Left colon (tissue), 2 donors: ENCODE measurements at places on chromosomes 2 and 18.

DNA sequence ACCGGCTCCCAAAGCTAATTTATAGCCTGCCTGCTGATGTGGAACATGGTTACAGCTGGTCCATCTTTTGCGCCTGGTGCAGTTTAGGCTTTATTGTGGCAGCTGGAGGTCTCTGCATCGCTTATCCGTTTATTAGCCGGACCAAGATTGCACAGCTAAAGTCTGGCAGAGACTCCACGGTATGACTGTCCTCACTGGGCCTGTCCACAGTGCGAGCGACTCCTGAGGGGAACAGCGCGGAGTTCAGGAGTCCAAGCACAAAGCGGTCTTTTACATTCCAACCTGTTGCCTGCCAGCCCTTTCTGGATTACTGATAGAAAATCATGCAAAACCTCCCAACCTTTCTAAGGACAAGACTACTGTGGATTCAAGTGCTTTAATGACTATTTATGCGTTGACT is 51.4 kb downstream of the TMEM178A start:
- DNase-seq: no peak

- DNase-seq: no peak
These were observed 13.3 kb downstream of the TM4SF20 start for GRCh38 chr2:227365833-227366232.

DNA sequence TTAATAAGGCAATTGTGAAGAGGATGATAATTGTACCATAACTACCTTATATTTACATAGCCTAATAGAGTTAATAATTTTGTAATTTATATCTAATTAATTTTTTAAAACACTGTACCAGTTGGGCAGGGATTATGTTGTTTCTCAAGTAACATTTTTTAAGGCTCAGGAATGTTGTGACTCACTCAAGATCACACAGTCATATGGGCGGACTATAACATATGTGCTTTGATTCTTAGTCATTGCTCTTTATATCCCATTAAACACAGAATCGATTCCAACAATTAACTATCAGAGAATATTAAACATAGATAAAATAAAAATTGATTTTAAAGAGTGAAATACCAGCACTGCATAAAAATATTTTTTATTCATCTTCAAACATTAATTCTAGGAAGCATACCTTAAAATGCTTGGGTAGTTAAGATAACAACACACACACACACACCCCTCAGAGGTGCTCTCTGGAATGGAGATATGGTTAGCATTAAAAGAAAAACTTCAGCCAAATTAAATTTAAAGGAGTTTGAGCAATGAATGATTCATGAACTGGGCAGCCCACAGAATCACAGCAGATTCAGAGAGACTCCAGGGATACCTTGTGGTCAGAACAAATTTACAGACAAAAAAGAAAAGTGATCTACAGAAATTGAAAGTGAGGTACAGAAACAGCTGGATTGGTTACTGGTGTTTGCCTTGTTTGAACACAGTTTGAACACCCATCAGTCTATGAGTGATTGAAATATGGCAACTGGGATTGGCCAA is 869.4 kb upstream of the ID2 start:
- DNase-seq: no peak

DNA sequence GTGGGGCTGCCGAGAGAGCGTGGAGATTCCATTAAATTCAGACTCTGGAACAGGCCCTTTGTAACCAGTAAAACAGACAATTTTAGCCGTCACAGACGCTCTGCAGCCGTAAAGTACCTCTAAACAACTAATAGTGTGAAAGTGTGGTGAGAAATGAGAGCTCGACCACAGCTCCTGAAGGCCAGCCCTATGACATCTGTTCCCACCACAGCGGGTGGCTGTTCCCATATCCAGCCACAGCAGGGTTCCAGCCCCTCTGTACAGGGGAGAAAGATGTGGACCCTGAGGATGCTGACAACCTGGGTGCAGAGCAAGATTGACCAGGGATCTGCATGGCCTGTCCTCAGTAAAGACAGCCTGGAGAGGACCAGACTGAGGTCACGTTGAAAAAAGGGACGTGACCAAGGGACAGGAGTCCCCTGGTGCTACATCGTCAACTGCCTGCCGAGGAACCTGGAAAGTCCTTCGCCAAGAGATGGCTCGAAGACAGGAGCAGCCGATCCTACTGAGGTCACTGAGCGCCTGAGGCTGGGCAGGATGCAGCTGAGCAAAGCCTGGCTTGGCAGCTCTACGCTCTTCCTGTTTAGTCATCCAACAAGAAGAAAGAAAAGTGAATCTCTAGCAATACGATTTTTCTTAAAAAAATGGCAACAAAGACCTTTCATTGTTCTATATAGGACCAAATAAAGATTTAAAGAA is 831.7 kb downstream of the RNF144A start:
- no peak for DNase-seq

DNA sequence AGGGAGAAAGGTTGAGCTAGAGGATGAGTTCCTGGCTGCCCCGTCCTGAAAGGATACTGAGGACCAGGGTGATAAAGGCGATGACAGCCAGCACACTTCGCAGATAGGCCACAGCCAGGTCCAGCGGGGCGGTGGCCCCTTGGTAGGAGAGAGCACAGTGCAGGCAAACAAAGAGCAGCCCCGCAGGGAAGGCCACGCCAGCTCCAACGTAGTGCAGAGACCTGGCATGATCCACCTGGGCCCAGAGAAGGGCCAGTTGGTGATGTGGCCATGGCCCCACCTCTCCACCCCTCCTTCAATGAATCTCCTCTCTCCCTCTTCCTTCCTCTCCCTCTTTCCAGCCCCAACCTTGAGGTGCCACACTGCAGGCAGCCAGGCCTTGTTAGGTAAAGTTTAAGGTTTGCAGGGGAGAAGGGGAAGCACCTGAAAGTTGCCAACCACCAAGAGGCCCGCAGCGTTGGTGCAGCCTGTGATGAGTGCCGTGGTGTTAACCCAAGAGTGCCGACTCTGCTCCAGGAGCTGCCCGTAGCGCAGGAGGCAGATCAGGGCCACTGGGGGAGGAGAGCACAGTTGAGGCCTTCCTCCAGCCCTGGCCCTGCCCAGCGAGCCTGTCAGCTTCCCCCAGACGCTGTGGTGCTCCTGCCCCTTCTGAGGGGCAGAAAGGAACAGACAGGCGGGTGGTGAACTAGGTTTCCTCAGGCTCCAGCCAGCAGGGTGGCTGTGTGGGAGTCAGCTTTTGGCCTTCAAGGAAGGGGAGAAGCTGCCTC is 2.8 kb downstream of the TMEM150A start:
- DNase-seq: no peak

DNA sequence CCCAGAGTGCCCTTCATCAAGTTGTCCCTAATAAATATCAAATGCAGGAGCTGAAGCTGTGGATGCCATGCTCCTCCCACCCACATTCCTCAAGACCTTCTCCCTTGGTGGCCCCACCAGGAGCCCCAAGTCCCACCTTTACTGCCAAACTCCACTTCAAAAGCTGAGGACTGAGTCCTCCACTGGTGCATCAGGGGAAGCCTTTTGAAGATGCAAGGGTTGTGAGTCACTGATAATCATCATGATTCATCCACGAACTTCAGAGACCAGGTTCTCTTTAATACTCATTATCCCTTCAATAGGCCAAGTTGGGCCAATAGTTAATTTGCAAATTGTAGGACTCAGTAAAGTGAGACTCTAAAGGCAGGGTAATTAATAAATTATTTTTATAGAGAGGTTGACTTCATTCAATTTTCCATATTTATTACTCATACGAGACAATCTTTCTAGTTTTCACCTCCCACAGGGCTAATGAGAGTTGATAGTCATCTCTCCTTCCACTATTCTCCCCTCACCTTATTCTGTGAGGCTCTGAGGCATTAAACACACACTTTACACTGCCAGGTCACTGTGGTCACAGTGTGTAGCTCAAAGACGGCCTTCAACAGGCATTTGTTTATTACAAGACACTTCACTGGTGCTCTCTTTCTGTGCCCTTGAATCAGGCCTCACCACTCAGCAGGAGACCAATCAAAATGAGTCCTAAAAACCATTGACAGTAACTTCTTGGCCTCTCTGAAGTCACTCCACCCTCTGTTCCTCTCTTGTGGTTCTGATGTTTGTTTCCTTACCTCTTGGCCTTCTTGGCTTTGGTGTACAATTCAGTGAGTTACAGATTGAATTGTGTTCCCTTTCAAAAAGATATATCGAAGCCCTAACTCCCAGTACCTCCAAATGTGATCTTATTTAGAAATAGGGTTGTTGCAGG is 99.9 kb downstream of the TRIB2 start:
- DNase-seq: no peak
